ENCODE measurements at places on chromosomes 12 and 14.

GRCh38 chr12:3974883-3975282 is 101.7 kb upstream of the PARP11 start:
- DNase-seq = no peak

- no peak for DNase-seq
These were observed 1256.8 kb upstream of the FLRT2 start for GRCh38 chr14:84273181-84273580.

DNA sequence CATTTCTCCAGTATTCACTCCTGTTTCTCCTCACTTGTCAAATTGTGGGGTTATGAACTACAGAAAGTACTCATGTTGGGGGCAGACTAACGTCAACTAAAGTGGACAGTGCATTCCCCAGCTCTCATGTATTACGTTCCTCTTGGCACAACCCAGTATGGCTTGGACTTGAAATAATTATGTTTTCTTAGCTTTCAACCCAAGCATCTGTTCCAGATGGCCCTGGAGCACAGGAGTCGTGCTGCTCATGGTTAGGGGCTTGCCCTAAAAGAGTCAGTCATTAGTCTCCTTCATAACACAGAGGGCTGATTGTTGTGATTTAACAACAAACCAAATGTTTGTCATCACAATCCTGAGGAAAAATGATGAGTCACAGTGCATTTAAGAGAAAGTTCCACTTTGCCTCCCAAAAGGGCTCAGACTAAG is 154.4 kb downstream of the RPAP3 start:
- DNase-seq = no peak

GRCh38 chr12:93322784-93323183 is 54.9 kb upstream of the NUDT4 start:
- no peak for DNase-seq

- no peak for DNase-seq
These were observed 94.3 kb downstream of the C12orf42 start for GRCh38 chr12:103401421-103401820.

DNA sequence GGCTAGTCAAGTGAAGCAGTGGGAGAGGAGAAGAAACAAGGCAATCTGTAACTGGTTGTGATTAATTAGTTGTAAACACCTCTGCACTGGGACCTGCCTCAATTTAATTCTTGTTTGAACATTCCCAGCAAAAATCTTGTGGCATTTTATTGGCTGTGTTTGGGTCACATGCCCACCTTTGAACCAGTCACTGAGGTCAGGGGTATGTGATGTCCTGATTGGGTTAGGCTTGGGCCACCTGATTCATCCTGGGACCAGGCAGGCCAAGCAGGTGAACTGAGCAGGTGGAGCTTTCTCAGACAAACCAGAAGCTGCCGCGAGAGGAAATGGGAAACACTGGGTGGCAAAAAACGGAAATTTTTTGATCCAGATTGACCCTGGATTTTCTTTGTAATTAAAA is 72.5 kb downstream of the NEDD1 start:
- no peak for DNase-seq

- no peak for DNase-seq
These were observed 106.3 kb upstream of the FKBP4 start for GRCh38 chr12:2688381-2688931.

GRCh38 chr12:23576372-23576771 is 373.1 kb downstream of the SOX5 start:
- DNase-seq = no peak

DNA sequence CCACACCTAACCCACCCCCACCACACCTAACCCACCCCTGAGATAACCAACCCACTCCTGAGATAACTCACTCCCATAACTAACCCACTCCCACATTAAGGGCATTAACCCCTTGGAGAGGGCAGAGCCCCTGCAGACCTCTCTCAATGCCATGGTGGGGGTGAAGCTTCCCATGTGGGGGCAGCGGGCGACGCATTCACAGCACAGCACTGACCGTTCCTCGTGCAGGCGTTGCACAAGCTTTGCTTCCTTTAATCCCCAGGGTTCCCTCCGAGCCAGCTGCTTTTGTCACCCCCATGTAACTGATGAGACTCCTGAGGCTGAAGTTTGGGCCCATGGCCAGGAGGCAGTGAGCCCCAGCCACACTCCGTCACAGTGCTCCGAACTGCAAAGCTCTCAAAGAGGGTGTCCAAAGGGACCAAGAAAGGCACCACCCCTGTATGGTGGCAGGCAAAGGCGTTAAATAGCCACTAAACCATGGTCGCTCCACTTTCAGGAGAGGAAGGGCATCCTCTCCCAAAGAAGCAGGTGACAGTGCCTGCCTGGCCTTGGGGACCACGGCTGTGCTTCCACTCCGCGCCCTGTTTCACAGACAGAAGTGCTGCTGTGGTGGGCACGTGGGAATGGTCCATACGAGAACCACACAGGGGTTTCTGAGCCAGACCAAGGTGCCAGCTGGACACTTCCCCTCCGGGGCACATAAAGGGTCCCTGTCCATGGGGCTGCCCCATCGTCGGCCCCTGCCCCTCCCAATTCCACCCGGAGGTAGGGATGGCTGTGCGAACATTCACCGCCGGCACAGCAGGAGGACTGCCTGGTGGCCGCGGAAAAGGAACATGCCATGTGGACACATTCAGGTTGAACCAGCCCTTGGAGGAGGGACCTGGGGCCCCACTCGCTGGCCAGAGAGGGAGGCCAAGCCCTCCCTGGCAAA is 28.3 kb downstream of the GALNT9 start:
- no peak for DNase-seq

DNA sequence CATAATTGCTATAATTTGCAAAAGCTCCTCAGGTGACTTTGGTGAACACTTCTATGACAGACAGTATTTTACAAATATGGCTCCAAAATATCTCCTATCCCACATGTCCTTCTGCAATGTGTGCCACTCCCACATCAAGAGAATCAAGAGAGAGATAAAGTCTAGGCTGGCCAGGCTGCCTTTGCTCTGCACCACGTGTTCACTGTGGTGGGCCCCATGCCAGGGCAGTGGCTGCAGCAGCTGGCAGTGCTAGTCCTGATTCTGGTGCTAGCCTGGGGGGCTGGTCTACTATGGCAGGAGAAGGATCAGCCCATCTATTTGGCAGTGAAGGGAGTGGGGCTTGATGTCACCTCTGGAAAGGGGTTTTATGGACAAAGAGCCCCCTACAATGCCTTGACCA is 86.3 kb downstream of the DRAM1 start:
- no peak for DNase-seq

- DNase-seq = no peak
These were observed 9.2 kb downstream of the ABHD4 start for GRCh38 chr14:22607291-22607690.

DNA sequence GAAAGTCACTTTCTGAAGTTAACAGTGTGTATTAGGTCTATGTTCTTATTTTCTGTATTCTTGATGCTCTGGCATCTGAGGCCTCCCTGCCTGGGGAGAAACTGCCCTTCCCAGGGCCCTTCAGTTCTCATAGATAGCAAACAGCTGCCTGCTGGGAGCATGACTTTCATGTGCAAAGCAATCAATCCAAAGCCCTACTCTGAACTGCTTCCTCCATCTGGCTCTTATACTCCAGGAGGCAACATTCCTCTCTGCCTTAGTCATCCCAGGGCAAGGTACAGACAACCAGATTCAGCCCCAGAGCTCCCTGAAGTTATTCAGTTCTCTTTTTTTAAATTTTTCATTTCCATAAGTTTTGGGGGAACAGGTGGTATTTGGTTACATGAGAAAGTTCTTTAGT is 41.7 kb upstream of the RIN3 start:
- no peak for DNase-seq

GRCh38 chr14:92175811-92176210 is 54.0 kb downstream of the CPSF2 start:
- DNase-seq = no peak

- no peak for DNase-seq
These were observed 323.1 kb upstream of the FBXO33 start for GRCh38 chr14:39755269-39755878.

- DNase-seq = no peak
These were observed 324.5 kb downstream of the NUAK1 start for GRCh38 chr12:105814283-105814682.

DNA sequence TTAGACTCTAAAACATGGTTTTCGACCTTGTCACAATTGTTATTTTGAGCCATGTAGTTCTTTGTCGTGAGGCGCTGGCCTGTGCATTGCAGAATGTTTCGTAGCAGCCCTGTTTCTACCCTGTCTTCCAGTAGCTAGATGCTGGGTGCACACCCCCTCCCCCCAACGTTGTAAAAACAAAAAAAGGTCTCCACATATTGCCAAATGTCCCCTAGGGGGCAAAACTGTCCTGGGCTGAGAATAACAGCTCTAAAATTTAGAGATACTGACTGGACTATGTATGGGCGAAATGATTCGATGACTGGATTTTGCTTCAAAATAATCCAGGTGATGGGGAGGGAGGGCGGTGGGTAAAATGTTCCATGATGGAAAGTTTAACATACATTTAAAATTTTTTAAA is 126.1 kb upstream of the FUT8 start:
- DNase-seq = no peak

GRCh38 chr14:74843653-74844052 is 32.3 kb downstream of the PROX2 start:
- DNase-seq = no peak

DNA sequence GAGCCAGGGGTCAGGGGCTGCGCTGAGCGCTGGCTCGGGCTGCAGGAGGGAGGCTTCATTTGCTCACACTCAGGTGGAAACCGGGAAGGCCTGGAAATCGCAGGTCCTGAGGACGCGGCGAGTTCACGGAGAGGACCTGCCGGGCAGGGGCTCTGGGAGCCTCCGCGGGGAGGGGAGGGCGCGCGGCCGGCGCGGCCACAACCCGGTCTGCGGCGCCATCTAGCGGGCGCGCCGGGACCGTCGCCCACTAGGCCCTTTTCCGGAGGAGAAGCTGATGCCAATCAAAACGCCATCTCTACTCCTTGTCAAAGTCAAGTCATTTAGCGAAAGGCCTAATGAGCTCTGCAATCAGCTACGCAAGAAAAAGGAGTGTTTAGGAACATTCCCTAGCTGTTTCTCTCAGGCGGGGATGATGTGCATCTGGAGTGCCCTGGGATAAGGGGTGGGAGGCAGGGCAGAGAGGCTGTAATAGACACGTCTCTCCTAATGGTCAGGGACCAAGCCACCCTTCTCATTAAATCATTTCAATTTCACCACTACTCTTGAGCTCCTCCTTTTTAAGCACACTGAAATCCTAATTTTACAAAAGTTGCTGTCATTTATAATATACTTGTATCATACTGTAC is 885.8 kb upstream of the TMEM132C start:
- no peak for DNase-seq

DNA sequence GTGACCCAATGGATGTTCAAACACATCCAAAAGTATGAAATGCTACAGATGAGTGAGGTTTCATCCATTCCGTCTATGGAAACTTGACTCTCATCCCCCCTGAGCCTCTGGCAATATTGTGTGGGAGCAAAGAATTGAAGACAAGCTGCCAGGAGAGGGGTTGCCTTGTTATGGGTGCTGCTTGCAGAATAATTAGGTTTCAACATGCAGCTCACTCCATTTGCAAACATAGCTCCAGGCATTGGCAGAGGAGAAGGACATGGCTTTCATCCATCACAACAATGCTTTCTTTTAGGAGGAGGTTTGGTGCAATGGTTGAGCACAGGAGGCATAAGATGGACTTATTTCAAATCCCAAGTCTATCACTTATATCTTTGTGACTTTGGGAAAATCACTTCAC is 220.7 kb upstream of the SRRM4 start:
- no peak for DNase-seq

GRCh38 chr12:3046441-3047200 is 30.6 kb upstream of the TSPAN9 start:
- DNase-seq = no peak

- DNase-seq = no peak
These were observed 232.7 kb upstream of the ABCD2 start for GRCh38 chr12:39852346-39852745.

DNA sequence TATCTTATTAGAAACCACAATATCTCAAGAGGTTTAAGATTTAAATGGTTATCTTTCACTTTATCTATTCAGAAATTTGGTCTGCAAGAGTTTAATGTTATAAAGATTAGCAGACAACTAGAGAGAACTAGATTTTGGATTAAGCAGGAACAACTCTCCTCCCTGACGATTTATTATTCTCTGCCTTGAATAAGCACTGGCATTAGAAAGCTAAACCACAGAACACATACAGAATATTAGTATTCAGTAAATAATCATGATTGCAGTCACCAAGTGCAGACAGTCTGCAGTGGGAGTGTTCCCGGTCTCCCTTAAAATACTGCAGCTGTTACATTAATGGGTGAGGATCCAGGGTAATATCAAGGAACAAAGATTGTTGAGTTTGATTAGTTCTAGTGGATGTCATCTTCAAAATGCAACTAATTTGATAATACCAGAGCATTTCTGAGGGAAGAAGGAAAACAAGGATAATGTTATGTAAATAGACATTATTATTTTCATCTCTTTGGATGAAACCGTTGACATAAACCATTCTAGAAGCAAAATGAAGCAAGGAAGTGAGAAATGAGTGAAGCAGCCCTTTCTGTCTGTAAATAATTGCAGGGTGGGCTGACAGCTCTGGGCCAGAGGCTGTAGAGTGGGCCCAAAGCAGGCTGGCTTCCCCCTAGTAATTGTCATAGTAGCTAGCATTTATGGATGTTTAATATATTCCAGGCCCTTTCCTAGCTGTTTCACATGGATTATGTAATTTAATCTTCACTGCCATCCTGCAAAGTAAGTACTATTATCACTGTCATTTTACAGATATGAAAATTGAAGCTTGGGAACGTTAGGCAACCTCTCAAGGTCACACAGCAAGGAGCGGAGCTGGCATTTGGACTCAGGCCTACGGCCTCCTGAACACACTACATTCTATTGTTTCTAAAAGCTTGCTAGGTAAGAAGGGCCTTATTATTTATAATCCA is 79.4 kb downstream of the DYRK2 start:
- no peak for DNase-seq

GRCh38 chr12:97555547-97556187 is 93.1 kb downstream of the RMST start:
- DNase-seq = no peak

DNA sequence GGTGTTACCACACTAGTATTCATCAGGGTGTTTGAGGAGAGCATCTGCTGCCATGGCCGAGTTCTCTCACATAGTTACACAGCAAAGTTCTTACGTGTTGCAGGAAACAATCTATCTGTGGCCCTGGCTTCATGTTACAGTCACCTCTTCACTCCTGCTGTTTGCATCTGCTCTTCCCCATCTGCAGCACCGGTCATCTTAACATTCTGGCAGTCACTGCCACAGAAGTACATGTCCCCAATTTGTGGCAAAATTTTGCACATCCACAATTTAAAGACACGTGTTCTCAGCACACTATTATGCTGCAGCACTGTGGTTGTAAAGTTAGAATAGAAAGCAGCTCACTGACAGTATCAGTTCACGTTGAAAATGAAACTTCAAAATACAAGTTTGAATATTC is 23.2 kb downstream of the MAPK1IP1L start:
- no peak for DNase-seq
